Activated naive CD8-positive, alpha-beta T cell treated with anti-CD3 and anti-CD28 coated beads, Interleukin-2, amount 50 U/mL, for 24 hours (primary cell): ENCODE measurements at places on chromosomes 12 and 14.

DNA sequence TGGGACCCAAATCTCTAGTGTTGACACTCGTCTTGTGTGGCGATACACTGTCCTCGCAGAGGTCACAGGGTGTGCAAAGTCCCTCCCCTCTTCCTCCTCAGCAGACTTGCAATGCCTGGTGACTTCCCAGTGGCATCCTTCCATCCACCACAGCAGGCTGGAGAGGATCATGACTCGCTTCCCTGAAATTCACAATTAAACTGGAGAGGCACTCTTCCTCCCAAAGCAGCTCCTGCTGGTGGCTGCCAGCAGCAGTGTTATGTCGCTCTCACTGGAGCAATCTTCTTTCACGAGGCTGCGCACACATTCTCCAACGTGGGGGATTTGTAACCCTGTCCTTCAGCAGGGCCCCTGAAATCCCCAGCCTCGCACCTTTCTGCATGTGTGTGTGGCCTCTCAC lies 145.2 kb upstream of the TMCC3 start:
- DNase-seq: no peak

DNA sequence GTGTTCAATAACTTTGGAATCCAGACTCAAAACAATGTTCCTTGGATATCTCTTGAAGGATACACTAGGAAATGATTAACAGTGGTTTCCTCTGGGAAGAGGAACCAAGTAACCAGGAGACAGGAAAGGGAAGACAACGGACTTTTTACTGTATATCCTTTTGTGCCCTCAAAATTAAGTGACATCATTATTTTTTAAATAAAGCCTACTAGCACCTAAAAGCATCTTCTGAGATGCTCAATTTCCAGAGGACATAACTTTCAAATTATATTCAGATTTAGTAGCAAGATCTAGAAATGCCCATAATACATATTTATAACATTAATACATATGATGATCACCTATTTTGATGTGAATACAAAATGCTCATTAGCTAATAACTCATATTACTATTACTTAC lies 6.5 kb downstream of the HECTD1 start:
- DNase-seq: no peak

GRCh38 chr12:63977441-63977840 lies 132.9 kb downstream of the SRGAP1 start:
- DNase-seq: no peak

- DNase-seq: no peak
Measured at GRCh38 chr14:100839681-100840111, 13.8 kb downstream of the MEG3 start.

GRCh38 chr12:124739953-124740561 lies 123.6 kb downstream of the SCARB1 start:
- no peak for DNase-seq

GRCh38 chr12:107057071-107057834 lies 36.1 kb downstream of the CRY1 start:
- no peak for DNase-seq

GRCh38 chr12:130163461-130164215 lies 1.4 kb downstream of the FZD10 start:
- DNase-seq: no peak

DNA sequence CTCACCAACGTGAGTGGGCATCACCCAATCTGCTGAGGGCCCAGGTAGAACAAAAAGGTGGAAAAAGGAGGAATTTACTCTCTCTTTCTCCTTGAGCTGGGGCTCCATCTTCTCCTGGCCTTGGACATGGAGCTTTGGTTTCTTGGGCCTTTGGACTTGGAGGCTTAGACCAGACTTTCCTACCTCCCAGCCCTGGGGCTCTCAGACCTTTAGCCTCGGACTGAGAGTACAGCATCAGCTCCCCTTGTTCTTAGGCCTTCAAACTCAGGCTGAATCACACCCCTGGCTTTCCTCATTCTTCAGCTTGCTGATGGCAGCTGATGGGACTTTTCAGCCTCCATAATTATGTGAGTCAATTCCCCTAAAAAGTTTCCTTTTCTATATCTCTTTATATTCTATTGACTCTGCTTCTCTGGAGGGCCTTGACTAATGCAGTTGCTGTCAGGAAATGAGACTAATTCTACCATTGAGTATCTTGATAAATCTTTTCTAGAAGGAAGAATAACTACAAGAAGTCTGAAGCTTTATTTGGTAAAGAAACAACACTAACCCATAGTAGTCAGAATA lies 15.9 kb upstream of the CLEC4E start:
- DNase-seq: no peak

GRCh38 chr12:120240495-120240833 lies 25.1 kb downstream of the PXN start:
- no peak for DNase-seq

- no peak for DNase-seq
Measured at GRCh38 chr12:11807458-11807857, 158.0 kb downstream of the ETV6 start.

GRCh38 chr14:58628406-58628805 lies 9.4 kb upstream of the DACT1 start:
- no peak for DNase-seq

DNA sequence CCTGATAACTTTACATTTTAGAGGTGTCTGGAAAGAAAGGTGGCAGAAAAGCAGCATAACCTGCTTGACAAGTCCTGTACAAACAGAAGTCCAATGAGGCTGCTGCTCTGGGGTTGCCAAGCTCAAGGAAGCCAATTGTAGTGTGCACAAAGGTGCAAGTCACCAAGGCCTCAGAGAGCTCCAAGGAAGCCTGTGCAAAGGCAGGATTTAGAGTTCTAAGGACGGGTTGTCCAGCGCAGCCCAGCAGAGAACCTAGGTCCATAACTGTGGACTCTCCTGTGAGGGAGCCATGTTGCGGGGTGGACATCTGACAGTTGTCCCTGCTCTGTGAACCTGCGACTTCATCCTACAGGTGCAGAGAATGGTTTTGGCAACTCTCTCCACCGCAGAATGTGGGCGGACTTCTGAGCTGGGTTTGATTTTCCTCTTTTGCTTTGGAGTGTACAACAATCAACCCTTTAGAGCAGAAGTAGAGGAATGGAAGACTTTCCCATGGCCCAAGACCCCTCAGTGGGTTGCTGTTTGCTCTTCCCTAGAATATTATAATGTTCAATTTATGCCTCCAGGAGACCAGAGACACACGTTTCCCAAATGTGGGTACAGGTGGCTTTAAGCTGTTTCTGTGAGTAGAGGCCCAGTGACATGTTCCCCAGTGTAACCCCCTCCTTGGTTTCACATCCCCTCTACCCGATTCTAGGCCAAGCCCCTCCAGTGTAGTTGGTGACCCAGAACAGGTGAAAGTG lies 81.0 kb downstream of the ETV6 start:
- no peak for DNase-seq

GRCh38 chr12:41802803-41803202 lies 341.9 kb downstream of the GXYLT1 start:
- DNase-seq: no peak

- DNase-seq: no peak
Measured at GRCh38 chr12:18429366-18429765, 168.0 kb downstream of the PIK3C2G start.

DNA sequence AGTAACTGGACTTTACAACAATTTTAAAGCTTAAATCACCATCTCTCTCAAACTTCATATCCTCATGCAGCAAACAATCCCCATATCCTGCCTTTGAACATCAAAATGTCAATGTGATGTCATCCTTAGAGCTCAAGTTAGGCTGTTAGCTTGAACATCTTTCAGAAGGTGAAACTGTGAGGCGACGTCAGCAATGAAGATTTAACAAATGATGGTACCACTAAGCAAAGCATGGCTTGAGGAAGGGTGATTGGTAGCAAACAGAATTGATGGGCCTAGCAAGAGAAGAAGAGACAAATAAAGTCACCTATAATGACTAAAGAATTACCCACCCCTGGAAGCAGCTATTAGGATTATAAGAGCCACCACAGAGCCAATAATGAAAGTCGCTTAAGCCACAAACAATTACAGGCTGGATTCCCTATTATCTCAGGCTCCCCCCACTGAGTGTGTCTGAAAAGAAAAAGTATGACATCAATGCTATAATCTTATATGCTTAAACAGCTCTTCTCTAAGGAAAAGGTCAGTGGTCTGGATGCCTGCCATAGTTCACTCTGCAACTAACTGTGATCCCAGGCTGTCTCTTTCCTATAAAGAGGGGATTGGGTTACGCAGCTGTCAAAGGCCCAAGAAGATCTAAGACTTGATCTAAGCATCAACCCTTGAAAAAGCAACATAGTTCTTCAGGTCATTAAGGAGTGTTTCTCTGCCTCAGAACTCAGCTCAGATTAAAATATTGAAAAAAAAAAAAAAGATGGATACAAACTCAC lies 18.1 kb downstream of the EGLN3 start:
- DNase-seq: no peak

- DNase-seq: no peak
Measured at GRCh38 chr14:68653804-68654203, 139.1 kb downstream of the ZFP36L1 start.

GRCh38 chr14:64855721-64856528 lies 23.8 kb downstream of the SPTB start:
- DNase-seq: no peak

- DNase-seq: no peak
Measured at GRCh38 chr12:83843541-83843940, 1069.1 kb downstream of the SLC6A15 start.

- no peak for DNase-seq
Measured at GRCh38 chr12:2638273-2639019, 156.3 kb upstream of the FKBP4 start.

DNA sequence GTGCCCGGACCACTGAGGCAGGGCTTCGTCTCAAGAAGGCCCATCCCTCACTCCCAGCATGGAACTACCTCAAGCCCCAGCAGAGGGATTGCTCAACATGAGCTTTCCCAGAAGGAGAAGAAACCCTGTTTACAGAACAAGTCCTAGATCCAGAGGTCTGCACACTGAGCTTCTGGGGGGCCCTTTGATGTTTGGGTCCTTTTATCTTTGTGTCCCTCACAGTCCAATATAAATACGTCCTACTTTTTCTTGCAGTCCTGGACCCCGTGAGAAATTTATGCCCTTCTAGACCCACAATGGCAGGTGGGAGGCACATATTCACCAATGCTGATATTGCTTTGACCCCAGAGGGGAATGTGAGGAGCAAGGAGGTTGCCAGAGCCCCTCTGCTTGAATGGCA lies 54.4 kb downstream of the SMUG1 start:
- no peak for DNase-seq

DNA sequence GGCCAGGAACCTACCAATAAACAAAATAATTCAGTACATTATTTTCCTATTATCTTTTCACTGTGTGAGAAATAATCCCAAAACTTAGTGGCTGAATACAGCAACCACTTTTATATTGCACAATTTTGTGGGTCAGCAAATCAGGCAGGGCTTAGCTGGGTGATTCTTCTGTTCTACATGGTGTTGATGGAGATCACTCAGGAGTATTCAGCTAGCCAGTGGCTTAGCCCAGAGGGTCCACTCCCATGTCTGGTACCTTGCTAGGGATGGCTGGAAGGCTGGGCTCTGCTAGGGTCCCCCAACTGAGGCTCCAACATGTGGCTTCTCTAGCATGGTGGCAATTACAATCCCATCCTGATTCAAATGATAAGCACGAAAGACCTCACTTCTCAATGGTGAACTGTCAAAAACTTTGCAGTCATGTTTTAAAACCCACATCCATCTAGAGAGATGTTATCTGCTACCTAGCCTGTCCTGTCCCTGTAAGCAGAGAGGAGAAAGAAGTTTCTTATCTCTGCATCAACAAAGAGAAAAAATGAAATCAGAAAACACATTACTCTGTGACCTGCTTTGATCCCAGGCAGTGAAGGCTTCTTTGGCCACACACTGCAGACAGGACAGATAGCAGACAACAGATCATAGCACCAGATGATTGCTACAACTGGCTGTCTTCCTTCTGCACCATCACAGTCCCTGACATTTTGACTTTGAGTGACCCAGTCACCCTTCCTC lies 51.0 kb upstream of the MYL2 start:
- no peak for DNase-seq

- DNase-seq: peak; percentile 2
Measured at GRCh38 chr12:117850048-117850447, 118.7 kb downstream of the KSR2 start.

DNA sequence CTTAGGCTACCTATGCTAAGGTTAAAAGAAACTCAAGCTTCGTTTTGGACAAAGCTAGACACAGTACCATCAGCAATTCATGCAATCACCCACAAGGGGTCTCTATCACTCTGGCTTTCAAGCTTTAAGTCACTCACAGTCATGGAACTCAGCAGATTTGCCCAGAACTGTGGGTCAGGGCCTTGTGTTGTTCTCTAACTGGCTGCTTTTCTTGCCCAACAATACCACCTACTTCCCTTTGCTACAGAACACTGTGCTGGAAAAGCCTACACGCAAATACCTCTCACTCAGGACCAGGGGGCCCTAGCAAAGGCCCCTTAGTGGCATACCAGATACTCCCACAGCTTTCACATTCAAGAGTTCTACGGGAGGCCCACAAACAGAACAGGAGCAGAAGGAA lies 9.1 kb downstream of the NEMP1 start:
- DNase-seq: peak; percentile 54

DNA sequence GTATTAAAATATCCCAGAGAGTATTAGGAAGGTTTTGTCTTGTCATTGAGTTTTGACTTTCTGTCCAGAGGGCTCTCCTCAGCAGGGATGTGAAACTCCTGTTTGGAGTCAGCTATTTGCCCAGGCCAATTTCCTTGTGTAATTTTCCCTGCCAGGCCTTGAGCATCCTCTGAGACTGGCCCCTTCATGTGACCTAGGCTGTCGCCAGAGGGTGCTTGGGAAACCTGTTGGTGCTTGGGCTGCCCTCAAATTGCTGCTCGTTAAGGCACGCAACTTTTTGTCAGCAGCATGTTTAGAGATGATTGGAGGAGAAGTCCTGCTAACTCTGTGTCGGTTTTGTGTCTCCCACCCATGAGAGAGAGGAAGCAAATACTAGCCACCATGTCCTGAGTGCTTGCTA lies 39.1 kb downstream of the IQSEC3 start:
- no peak for DNase-seq

GRCh38 chr14:71532790-71533189 lies 399.4 kb upstream of the RGS6 start:
- DNase-seq: no peak

DNA sequence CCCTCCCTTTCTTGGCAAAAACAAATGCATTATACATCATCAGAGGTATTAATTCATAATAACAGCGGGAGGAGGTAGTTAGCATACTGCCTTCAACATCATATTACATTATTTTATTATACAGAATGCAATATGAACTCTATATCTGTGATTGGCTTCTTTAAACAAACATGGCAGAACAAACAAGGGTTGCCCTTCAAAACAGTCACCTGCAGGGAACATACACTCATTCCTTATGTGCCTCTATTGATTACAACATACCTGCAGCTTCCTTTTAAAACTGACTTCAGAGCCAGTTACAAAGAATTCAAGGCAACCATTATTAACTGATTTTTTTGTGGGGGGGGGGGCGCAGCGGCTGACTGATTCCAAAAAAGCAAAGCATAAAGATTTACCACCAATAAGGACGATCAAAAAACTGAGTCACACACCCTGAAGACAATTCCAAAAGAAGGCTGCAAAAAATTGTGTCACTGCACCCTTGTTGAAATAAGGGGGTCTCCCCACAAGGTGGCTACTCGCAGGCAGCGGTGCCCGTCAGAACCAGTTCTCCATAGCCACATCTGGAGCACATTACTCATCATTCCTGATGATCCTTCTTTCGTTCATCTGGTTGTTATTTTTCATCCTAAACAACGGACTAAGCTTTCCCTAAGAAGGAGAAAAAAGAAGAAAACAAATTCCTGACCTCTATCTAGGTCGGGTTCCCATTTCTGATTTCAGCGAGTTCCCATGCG lies 51.8 kb downstream of the SMUG1 start:
- no peak for DNase-seq
